ENCODE measurements at places on chromosomes 4 and X.

DNA sequence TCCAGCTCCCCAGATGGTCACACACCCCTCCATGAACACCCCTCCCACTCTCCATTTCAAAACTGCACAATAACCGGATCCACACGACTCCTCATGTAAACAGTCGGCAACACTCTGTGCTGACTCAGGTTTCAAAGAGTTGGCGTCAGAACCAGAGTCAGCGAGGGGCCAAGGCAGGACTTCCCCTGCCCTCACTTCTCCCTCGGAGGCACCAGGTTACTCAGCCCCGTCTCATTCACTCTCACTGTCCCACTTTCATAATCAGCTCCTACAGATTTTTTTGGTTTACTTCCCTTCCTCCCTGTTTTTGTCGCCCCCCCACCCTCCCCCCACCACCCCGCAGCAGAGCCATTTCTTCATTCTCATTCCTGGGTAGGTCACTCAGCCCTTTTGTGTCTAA lies 2.7 kb upstream of the TIMP1 start:
- no peak for DNase-seq

DNA sequence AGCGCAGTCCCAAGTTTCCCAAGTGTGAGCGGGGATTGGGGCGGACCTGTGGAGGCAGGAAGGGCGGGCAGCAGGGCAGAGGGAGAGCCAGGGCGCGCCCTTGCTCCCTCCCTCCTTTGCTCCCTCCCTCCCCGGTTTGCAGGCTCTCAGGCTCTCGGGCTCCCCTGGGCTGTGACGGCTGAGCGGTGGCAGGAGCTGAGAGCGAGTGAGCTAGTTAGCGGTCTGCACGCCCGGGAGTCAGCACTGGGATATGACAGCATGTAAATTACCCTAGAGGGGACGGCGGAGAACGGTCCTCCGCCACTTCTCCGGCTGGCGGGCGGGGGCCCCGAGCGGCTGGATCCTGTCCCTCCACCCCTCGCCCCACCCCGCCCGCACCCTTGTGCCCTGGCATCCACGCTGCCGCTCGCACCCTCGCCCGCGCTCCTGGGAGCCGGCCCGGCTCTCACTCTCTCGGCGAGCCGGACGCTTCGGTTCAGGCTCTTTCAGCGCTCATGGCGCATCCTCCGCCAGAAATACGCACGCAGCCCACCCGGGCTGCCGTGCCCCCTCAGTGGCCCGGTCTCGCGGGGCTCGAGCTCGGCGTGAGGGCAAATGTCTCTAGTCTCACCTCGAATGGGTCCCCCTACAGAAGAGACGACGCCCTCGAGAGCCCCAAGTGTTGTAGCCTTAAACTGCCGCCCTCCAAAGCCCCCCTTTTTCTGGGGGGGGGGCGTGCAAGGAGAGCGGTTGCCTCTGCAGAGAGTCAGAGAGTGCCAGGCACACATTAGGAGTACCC lies at the start of gene TSC22D3:
TSC22D3 (minus strand) TSS at position 54 of the 778 bp plus-strand sequence. CDS start 368 bp downstream, outside the sequence.
- DNase-seq = peak; percentile 18

GRCh38 chr4:42488554-42488953 lies 91.3 kb downstream of the SHISA3 start:
- no peak for DNase-seq

DNA sequence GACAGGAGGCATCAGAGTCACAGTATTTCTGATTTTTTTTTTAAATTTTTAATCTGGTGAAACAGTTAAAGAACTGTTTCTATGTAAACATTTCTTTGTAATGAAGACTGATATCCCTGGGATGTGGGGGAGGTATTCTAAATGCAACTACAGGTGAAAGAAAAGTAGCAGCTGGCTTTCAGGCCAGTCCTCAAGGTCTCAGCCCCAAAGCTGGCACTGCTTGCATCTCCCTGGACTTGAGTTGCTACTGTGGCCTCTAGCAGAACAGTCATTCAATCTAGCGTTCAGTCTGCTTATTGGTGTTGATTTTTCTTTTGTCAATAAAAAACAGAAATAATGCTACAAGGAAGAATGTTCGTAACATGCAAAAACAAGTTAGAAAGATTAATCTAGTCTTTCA lies 4.9 kb downstream of the MBNL3 start:
- no peak for DNase-seq

GRCh38 chrX:71949844-71950445 lies 39.3 kb downstream of the NHSL2 start:
- DNase-seq = no peak

DNA sequence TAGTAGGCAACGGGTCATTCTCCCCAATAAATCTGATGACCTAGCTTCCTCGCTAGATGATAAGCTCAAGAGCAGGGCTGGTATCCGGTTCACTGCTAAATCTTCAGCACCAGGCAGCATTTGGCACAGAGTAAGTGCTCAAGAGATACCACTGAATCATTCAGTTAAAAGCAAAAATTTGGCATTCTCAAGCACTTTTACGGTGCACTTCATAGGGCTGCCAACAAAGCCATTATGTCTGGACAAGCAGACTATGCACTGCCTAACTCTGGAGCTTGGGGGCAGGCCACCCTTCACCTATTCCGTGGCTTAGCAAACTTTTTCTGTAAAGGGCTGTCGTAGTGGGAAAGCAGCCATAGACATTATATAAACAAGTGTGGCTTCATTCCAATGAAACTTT lies 23.8 kb upstream of the CXorf38 start:
- DNase-seq = no peak

DNA sequence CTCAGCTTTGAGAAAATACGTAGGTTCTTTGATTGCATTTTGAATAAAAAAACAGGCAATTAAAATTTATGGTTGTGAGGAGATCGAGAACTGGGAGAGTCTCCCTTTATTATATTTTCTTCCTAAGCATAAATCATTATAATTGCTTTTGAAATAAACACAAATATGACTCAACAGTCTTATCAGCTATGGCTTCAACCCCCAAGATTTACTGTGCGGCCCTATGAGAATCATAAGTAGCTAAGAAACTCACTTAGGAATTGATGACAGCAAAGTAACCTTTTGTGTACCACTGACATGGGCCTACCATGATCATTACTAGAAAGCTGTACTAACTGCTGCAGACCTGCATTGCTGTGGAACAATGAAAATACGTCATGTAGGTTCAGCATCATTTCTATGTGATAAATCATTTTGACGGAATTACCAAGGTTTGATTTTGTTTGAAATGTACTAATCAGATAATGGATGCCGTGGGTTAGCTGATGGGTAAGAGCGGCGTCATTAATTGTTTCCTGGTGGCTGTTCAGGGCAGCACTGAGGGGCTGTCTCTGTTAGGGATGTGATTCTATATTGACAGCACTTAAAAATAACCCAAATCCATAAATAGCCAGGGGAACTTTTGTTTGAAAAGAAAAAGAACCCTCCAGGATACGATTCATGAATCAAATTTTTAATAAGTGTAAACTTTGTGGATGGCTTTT lies 51.5 kb upstream of the GPRIN3 start:
- no peak for DNase-seq

- DNase-seq = no peak
Observed at GRCh38 chrX:112380541-112381278, 298.1 kb upstream of the TRPC5 start.

GRCh38 chr4:98638661-98639060 lies 19.8 kb downstream of the TSPAN5 start:
- DNase-seq = no peak

GRCh38 chr4:77282305-77282704 lies 125.3 kb downstream of the CCNG2 start:
- DNase-seq = no peak

DNA sequence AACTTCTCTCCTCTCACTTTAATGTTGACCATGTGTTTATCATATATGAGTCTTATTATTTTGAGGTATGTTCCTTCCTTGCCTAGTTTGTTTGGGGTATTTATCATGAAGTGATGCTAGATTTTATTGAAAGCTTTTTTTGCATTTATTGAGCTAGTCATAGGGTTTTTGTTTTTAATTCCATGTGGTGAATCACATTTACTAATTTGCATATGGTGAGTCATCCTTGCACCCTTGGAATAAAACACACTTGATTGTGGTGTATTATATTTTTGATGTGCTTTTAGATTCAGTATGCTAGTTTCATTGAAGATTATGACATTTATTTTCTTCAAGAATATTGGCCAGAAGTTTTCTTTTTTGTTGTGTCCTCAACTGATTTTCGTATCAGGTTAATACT lies 464.6 kb downstream of the PCDH18 start:
- DNase-seq = no peak

GRCh38 chrX:15820106-15821073 lies 30.1 kb downstream of the ZRSR2 start:
- no peak for DNase-seq

DNA sequence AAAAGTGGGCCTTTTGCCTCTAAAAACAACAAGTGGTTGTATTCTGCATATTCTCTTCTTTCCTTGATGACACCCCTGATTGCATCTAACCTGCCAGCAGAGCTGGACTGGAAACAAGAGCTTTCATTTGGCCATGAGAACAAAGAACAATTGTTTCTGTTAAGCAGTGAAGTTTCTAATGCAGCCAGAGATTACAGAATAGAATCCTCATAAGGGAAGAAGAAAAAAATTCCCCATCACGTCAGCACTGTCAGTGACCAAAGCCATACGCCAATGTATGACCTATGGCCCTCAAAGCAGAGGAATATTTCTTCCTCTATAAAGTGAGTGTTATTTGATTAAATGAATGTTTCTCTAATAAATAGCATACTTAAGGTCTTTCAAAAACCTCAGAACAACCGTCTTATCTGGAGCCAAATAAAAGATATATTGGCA lies 529.1 kb upstream of the INTU start:
- DNase-seq = no peak

DNA sequence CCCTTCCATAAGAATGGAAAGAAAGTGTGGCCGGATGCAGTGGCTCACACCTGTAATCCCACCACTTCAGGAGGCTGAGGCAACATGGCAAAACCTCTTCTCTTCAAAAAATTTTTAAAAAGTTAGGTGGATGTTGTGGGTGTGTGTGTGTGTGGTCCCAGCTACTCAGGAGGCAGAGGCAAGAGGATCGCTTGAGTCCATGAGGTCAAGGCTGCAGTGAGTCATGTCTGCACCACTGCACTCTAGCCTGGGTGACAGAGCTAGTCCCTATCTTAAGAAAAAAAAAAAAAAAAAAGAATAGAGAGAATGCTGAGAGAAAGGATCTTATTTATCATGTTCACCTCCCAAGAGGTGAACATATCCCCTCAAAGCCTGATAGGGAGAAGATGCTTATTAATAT lies 492.1 kb upstream of the SMIM31 start:
- no peak for DNase-seq

- no peak for DNase-seq
Observed at GRCh38 chr4:158819942-158820786, 51.3 kb downstream of the FNIP2 start.

GRCh38 chr4:150280081-150280895 lies 202.0 kb downstream of the DCLK2 start:
- peak; percentile 41 for DNase-seq
